ENCODE measurements at places on chromosomes 7 and 10. TPM values are rescaled to one million over a fixed set of nuclear protein-coding genes. Genes with fewer than 3 reads are reported as not detected.

GRCh38 chr7:1677206-1678080 is 7.4 kb downstream of the ELFN1 start:
- DNase-seq, result no peak

GRCh38 chr10:34866848-34867247 is 51.8 kb upstream of the PARD3 start:
- DNase-seq, result no peak

- no peak for DNase-seq
These were observed 9.9 kb downstream of the CRPPA start for GRCh38 chr7:16411391-16411790.

LLCFC1 gene
- polyA plus RNA-seq, result 6.6 TPM

EIF4EBP2 gene
- polyA plus RNA-seq, result 64.1 TPM

FAM25C gene
- polyA plus RNA-seq, result not detected

- DNase-seq, result no peak
These were observed 336.1 kb upstream of the KCND2 start for GRCh38 chr7:119936836-119937235.
